ENCODE measurements at places on chromosomes 7 and 10. TPM values are rescaled to one million over a fixed set of nuclear protein-coding genes. Genes with fewer than 3 reads are reported as not detected.
A peak's percentile ranks its signal among the peaks of the same experiment; 100 is the strongest.

The NPSR1 gene
- not detected for total RNA-seq

The SLC13A1 gene
- total RNA-seq = 0.05 TPM

The ASB10 gene
- total RNA-seq = not detected

The HDAC9 gene
- total RNA-seq = 0.86 TPM

The COX15 gene
- total RNA-seq = 36.7 TPM

The ADAM12 gene
- total RNA-seq = not detected

The SFXN3 gene
- 39.0 TPM for total RNA-seq

The FIS1 gene
- 138 TPM for total RNA-seq

- H3K27me3 ChIP-seq = peaks cover 2% of the 10 kb centered on the region
- no peak for DNase-seq
- H3K4me1 ChIP-seq = no peaks in the 10 kb centered on the region
- no peak overlapping the region for H3K4me3 ChIP-seq
- H3K36me3 ChIP-seq = no peaks in the 10 kb centered on the region
Measured at GRCh38 chr10:132506711-132507408, 30.7 kb upstream of the INPP5A start.

GRCh38 chr7:157564517-157565177 is 227.8 kb downstream of the DNAJB6 start:
- peaks cover 19% of the 10 kb centered on the region for H3K4me1 ChIP-seq
- peaks cover 2% of the 10 kb centered on the region for H3K27me3 ChIP-seq
- H3K4me3 ChIP-seq = no peak overlapping the region
- H3K27ac ChIP-seq = no peak overlapping the region
- H3K36me3 ChIP-seq = no peaks in the 10 kb centered on the region
- DNase-seq = no peak

- H3K4me1 ChIP-seq = no peaks in the 10 kb centered on the region
- H3K36me3 ChIP-seq = no peaks in the 10 kb centered on the region
Measured at GRCh38 chr7:71753236-71753635, 621.3 kb downstream of the GALNT17 start.

DNA sequence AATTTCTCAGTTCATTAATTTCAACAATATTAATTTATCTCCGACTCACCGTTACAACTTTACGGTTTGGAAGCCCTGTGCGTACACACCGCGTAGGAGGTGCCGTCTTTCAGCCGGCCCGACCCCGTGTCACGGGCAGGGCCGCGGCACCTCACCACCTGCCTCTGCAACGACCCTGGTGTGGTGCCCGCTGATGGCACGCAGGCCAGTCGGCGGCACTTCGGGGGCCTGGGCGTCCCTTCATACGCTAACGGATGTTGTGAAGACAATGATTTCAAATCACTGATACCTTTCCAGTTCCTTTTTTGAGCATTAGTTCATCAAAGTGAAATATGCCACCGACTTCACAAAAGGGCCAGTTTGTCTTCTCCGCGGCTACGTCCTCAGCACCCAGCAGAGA is 125.3 kb downstream of the EBF3 start:
- H3K36me3 ChIP-seq = no peaks in the 10 kb centered on the region
- no peak overlapping the region for H3K27ac ChIP-seq
- no peak for DNase-seq
- H3K27me3 ChIP-seq = no peaks in the 10 kb centered on the region
- no peaks in the 10 kb centered on the region for H3K4me1 ChIP-seq
- H3K4me3 ChIP-seq = no peak overlapping the region

DNA sequence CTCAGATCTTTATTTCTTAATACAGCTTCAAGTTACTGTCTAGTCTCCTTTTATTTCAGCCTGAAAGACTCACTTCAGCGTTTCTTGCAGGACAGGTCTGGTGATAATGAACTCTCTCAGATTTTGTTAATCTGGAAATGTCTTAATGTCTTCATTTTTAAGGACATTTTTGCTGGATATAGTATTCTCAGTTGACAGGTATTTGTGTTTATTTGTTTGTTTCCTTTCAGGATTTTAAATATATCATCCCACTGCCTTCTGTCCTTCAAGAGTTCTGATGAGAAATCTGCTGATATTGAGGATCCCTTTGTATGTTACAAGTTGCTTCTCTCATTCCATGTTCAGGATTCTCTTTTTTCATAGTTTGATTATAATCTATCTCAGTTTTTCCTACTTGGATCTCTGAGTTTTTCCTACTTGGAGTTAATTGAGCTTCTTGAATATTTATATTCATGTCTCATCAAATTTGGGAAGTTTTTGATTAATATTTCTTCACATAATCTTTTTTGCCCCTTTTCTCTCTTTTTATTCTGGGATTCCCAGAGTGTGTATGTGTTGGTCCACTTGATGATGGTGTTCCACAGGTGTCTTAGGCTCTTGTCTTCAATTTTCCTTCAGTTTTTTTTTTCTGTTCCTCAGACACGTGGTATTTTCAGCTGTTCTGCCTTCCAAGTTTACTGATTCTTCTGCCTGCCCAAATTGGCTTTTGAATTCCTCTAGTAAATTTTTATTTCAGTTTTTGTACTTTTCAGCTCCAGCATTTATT is 49.9 kb downstream of the PTEN start:
- DNase-seq = no peak
- H3K4me3 ChIP-seq = no peak overlapping the region
- H3K36me3 ChIP-seq = peaks cover 53% of the 10 kb centered on the region
- H3K27ac ChIP-seq = no peak overlapping the region
- H3K27me3 ChIP-seq = no peaks in the 10 kb centered on the region

GRCh38 chr7:750111-750905 is 23.2 kb upstream of the PRKAR1B start:
- DNase-seq = no peak
- H3K4me1 ChIP-seq = no peaks in the 10 kb centered on the region
- H3K27ac ChIP-seq = no peak overlapping the region

DNA sequence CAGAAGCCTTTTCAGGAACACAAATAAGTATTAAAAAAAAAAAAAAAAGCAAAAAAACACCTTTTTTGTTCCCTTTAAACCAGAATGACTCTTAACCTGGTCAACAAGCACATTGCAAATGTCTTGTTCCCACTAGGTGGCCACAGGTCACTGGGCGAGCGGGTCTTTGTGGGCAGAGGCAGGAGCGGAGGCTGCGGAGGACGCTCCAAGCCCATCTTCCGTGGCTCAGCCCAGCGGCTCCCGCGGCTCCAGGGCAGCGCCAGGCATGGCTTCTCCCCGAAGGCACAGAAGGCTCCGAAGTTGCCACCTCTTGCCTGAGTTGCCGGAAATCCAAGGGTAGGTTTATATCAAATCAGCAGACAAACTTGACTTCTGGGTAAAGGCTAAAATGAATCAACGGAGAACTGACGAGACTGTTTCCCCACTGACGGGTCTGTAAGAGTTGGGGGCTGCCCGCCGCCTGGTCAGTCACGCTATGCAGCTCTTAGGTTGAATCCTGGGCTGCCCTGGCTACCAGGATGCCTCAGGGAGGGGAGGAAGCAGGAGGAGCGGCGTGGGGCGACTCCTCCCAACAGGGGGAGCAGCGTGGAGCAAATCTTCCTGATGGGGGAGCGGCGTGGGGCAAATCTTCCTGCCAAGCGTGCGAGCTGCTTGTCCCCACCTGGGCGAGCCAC is 144.5 kb downstream of the PTPRN2 start:
- H3K4me1 ChIP-seq = no peaks in the 10 kb centered on the region
- no peaks in the 10 kb centered on the region for H3K27me3 ChIP-seq
- DNase-seq = no peak
- H3K27ac ChIP-seq = no peak overlapping the region
- no peak overlapping the region for H3K4me3 ChIP-seq

GRCh38 chr10:51272555-51272954 is 198.3 kb downstream of the PRKG1 start:
- no peak overlapping the region for H3K4me3 ChIP-seq
- no peaks in the 10 kb centered on the region for H3K27me3 ChIP-seq

GRCh38 chr7:68733219-68734153 is 864.8 kb upstream of the AUTS2 start:
- no peak overlapping the region for H3K27ac ChIP-seq
- no peaks in the 10 kb centered on the region for H3K27me3 ChIP-seq
- no peak overlapping the region for H3K4me3 ChIP-seq
- no peaks in the 10 kb centered on the region for H3K4me1 ChIP-seq
- no peaks in the 10 kb centered on the region for H3K36me3 ChIP-seq

DNA sequence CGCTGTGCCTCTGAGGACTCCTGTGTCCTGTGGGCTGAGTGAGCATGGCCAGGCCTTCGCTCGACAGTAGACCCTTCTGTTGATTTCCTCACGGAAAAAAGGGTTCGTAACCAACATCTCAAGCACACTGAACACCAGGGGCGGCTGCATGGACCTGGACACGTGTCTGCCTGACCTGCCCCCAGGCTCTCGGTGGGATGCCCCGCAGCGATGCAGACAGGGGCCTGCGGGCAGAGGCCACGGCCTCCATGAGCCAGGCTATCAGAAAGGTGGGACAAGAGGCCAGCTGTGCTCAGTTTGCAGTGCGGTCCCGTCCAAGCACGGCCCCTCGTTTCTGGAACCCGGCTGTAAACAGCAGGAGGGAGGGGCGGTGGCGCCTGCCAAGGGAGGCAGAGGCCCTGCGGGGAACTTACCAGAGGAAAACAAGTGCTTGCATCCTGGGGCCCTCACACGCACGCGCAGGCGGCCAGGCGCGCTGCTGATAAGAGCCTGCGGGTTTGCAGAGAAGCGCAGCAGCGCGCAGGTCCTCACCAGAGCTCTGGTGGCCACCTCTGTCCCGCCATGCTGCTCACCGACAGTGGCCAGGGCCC is 10.6 kb downstream of the GPR146 start:
- H3K4me1 ChIP-seq = peaks cover 8% of the 10 kb centered on the region
- DNase-seq = peak; percentile 38
- no peaks in the 10 kb centered on the region for H3K27me3 ChIP-seq

- DNase-seq = no peak
- peaks cover 7% of the 10 kb centered on the region for H3K27me3 ChIP-seq
- H3K36me3 ChIP-seq = no peaks in the 10 kb centered on the region
- H3K4me1 ChIP-seq = no peaks in the 10 kb centered on the region
Measured at GRCh38 chr10:116670706-116671105, 50.0 kb downstream of the PNLIPRP2 start.
